Kidney capillary endothelial cell (primary cell): ENCODE measurements at places on chromosomes 2 and 18.

- DNase-seq: no peak
Measured at GRCh38 chr2:120480346-120480902, 134.5 kb downstream of the INHBB start.

DNA sequence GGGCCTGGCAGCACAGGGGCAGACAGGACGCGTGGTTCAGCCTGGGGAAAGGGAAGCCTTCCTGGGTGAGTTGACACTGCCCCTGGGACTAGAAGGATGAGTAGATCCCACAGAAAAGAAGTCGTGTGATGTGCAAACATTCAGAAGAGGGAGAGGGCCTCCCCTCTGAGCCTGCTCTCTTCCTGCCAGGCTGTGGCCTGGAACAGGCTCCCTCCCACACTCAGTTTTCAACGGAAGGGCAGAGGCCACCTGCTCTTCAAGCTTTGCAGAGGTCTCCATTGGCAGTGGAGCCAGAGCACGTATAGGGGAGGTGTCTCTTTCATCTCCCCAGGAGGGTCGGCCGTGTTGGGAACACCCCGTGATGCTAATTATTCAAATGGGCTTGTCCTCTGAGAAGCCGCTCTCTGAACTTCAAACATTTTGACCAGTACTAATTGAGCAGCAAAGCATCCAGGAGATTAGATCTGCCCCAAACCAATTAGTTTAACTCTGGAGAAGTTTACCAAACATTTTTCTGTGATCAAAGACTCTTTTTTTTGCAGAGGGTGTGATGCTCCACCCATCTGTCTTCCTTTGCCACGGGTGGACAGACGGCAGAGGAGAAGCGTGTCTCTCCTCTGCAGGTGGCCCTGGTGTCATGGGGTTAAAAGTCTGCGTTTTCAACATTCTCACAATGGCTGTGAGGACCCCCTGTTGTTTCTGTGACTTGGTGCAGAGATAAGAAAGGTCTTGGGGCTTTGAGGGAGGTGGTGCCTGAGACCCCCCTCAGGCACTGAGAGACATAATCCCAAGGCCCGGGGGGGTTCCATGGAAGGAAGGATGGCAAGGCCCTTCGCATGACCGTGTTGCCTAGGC is 29.5 kb upstream of the ODC1 start:
- DNase-seq: no peak

DNA sequence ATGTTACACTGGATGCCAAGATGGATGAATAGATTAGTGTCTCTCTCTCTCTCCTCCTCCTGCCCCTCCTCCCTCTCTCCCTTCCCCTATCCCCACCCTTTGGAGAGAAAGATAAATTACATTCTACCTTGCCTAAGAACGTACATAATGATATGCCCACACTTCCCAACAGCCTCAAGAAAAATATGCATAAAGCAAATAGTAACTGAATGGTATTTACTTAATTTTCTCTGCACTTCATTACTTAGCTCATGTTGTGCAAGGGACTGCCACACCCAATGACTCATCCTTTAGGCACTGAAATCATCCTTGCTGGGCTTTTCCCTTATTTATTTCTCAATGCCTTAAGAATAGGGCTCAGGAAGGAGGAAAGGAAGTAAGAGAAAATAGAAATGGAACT is 137.3 kb upstream of the PID1 start:
- DNase-seq: peak; percentile 11

DNA sequence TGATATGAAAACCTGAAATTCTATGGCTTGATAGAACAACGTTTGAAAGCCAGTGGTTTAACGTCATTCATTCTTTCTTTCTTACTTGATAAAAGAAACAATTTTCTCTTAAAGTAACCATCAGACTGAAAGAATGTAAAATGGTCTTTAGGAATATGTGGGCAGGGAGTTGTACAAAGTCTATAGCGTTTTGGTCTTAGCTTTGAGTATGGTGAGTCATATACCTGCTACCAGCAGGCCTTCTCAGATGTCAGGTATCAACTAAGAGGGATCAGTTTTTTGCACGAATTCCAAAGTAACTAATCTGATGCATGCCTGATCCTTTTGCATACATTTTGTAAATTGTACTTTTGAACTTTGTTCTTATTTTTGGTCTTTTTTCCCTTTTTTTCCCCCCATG is 101.5 kb upstream of the DSEL start:
- DNase-seq: no peak

DNA sequence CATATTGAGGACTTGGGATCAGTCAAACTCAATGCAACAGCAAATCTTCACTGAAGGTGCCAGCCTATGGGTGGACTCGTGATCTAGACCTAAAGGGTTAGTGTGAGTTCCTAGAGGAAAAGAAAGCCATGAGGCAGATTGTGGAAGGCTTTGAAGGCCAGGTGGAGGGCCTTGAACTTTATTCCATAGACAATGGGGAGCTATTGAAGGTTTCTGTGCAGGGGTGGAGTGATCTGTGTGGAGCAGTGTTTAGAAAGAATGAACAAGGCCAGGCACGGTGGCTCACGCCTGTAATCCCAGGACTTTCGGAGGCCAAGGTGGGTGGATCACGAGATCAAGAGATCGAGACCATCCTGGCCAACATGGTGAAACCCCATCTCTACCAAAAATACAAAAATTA is 61.5 kb downstream of the EPAS1 start:
- DNase-seq: no peak

DNA sequence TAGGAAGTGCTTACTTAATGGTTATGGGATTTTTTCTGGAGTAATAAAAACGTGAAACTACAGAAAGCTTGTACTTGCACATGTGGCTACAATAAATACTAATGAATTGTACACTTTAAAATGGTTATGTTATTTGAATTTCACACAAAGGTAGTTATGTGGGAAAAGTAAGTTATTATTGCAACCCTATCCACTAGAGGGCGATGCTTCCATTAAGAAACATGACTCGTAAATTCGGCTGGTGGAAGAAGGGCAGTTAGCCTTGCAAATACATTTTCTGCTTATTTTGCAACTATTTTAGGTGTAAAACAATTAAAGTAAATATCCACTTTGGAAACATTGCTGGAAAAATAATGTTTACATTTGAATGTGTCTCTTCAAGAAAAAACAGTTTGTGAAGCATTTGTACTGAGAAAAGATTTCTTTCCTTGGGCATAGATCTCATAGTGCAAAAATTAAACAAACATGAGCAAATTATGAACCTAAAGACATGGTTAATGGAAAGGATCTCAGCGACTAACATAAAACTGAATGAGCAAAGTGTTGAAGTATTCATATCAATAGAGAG is 68.1 kb upstream of the CSRNP3 start:
- peak; percentile 66 for DNase-seq

- DNase-seq: no peak
Measured at GRCh38 chr2:140091926-140092325, 1311.7 kb upstream of the NXPH2 start.

GRCh38 chr18:22132258-22132657 is 37.1 kb upstream of the GATA6 start:
- DNase-seq: no peak

- no peak for DNase-seq
Measured at GRCh38 chr2:120293096-120294007, 40.7 kb downstream of the RALB start.

DNA sequence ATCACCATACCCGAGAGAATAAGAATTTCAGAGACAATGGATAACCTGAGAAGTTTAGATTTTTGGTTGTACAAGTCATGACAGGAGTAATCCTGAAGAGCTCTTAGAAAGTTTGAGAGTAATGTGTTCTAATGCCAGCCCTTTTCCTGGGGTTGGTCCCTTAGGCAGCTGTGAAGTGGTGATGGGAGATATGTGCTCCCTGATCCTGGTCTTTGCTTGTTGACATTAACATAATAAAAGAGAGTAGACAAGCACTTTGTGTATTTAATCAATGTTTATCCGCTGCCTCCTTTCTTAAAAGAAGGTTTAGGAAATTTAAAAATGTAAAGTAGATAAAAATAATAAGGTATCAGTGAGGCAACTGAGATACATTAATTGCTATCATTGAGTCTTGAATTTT is 13.8 kb upstream of the DSC3 start:
- no peak for DNase-seq

DNA sequence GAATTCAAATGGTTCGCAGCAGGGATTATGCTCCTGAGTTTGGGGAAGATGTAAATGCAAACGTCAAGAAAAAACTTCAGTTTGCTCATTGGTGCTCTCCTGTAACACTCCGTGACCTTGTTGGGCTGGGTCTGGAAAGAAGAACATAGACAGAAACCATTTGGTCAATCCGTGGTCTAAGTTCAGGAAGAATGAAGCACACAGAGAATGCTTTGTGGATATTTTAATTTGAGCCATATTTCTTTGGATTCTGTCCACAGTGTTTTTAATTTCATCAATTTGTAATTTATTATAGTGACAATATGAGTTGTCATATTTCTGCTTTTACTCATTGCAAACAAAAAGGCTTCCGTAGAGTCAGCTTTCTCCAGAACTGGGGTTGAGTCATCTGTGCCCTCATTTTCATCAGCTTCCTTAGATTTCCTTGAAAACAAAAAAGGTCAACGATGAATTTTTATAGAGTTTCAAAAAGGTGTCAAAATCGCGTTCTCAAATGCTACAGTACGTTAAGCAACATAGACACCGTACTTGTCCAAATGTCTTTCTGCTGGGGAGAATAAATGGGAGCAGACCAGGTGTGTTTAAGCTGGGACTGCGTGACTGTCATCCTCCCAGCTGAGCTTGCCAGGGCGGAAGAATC is 606.4 kb downstream of the RNF144A start:
- peak; percentile 51 for DNase-seq

DNA sequence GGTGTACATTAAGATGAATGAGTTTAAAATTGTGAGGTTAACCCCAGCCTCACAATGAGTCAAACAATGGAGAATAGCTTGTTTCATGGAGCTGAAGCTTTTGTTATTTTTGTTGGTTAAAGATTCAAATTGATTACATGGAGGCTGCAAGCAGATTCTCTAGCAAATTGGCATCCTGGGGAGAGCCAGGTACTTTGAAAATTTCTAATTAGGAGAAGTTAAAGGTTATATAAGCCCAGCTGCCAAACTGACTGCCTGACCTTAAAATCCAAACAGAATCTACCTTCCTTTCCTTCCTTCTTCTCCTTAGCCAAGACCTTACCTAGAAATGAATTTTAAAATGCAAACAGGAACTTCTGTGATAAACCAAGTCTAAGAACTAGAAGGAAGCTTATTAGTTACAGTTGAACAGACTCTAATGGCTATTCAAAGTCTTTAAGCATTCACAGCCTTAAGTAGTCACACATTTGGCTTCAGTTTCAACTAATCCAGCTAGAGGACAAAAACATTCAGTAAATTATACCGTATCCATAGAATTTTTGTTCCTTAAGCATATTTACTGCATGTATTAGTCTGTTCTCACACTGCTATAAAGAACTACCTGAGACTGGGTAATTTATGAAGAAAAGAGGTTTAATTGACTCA is 31.5 kb upstream of the PGAP1 start:
- DNase-seq: no peak

- DNase-seq: no peak
Measured at GRCh38 chr18:26804519-26804918, 61.0 kb downstream of the AQP4 start.

DNA sequence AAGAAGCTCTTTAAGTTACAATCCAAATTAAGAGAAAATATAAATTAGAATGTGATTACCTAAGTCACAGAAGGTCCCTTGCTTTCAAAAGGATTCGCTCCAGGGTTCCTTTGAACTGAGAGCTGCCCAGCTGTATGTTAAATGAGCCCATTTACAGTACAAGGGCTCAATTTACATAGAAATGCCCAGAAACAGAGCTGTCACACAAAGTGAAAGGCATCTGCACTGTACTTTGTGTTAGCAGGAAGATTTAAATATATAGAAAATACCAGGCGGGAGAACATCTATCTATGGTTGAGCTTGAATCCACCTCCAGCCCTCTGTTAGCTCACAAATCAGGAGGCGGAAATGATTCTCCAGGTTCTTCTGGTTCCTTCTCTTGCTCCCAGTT is 272.9 kb downstream of the PAX3 start:
- DNase-seq: no peak

- no peak for DNase-seq
Measured at GRCh38 chr18:62829936-62830335, 114.6 kb downstream of the PHLPP1 start.

GRCh38 chr2:80323610-80324009 is 19.1 kb upstream of the LRRTM1 start:
- DNase-seq: no peak

DNA sequence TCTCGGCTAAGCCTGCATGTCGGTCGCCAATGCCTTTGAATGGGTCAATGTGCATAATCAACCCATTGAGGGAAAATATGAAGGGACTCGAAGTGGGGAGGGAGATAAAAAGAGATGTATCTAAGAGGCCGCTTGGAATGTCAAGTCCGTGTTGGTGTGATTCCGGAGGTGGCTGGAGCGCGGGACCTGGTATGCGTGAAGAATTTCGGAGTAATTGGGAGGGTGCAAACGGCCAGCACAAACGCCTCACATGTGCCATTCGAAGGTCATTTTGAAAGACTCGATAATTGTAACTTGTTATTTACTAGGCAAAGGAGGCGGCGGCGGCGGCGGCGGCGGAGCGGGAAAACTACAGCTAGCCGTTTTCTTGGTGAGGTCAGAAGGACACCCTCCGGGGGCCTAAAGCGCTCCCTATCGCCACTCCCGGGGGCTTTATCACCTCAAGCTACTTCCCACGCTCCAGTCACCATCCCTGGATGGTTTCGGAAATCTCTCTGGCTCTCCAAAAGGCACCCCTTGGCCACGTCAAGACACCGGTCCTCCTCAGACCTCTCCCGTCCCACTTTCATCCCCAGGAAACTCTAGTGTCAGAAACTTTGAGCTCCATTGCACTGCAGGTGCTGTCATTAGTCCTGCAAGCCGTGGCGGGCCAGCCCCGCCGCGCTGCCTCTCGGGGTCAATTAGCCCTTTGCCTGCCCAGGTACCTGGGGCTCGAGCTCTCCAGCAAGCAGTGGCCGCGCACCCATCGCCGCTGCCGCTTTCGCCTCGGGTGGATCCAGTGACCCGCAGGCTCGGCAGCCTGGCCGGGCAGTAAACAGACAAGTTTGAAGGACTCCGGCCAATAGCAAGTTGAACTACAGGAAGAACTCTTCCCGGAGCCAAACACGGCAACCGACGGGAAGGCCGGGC is 1.5 kb downstream of the ERBB4 start:
- no peak for DNase-seq

- DNase-seq: no peak
Measured at GRCh38 chr18:11529081-11529480, 80.3 kb upstream of the SLC35G4 start.
